ENCODE measurements at places on chromosomes 11 and 22. TPM values are rescaled to one million over a fixed set of nuclear protein-coding genes. Genes with fewer than 3 reads are reported as not detected.

DNA sequence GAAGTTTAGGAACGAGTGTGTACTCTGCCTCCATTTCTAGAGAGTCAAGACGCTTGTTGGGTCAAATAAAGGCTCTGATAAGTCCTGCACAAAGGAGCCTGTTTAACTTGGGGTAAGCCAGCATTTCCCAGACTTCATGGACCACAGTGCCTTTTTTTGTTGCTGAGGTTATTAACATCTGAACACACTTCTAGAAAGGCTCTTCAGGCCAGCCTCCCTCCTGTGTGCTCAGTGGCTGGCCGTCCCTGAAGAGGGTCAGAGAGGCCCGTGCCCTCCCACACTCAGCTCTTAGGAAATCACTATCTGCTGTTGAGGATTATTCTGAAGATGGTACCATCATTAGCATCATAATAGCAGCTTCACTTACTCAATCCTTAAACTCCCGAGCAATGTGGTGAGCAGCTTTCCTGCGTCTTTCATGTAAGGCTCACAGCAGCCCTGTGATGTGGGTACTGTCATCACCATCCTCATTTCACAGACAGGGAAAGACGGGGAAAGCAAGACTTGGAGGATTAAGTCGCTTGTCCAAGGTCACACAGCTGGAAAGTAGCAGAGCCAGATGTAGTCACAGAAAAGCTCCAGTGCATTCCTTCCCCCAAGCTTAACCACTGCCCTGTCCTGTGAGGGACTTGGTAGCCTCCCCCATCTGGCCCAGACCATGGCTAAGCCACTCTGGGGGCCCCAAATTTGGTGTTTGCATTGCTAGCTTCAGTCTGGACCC lies 71.3 kb downstream of the TSPAN18 start:
- no peak for DNase-seq

GRCh38 chr22:31734512-31734911 lies 15.4 kb downstream of the PRR14L start:
- no peak for DNase-seq

DNA sequence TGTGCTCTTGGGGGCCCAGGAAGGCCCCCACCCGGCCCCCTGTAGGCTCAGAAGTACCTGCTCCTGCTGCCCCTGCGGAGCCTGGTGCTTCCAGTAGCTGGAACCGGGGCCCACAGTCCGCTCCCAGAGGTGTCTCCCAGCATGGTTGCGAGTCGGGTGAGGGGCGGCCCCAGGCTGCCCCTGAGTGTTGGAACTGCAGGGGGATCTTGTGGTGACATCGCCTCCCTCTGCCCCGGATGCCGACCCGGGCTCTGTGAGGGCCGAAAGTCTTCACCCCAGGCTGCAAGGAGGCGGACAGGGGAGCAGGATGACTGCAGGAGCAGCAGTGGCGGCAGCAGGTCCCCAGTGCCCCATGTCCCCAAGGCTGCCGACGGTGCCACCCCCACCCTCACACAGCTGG lies 9.5 kb upstream of the PKP3 start:
- DNase-seq: no peak

DNA sequence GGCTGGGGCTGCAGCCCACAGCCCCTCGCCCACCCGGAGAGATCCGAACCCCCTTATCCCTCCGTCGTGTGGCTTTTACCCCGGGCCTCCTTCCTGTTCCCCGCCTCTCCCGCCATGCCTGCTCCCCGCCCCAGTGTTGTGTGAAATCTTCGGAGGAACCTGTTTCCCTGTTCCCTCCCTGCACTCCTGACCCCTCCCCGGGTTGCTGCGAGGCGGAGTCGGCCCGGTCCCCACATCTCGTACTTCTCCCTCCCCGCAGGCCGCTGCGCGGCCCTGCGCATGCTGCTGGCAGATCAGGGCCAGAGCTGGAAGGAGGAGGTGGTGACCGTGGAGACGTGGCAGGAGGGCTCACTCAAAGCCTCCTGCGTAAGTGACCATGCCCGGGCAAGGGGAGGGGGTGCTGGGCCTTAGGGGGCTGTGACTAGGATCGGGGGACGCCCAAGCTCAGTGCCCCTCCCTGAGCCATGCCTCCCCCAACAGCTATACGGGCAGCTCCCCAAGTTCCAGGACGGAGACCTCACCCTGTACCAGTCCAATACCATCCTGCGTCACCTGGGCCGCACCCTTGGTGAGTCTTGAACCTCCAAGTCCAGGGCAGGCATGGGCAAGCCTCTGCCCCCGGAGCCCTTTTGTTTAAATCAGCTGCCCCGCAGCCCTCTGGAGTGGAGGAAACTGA lies 731 bp downstream of the GSTP1 start:
- peak; percentile 80 for DNase-seq

GRCh38 chr11:72950685-72951084 lies 136.5 kb downstream of the ATG16L2 start:
- DNase-seq: no peak

Gene MRGPRX3
- total RNA-seq: not detected

Gene SDHD
- total RNA-seq: 252 TPM

GRCh38 chr11:112882494-112883381 lies 78.5 kb upstream of the NCAM1 start:
- no peak for DNase-seq

Gene MICAL2
- 361 TPM for total RNA-seq

Gene RGL4
- not detected for total RNA-seq

DNA sequence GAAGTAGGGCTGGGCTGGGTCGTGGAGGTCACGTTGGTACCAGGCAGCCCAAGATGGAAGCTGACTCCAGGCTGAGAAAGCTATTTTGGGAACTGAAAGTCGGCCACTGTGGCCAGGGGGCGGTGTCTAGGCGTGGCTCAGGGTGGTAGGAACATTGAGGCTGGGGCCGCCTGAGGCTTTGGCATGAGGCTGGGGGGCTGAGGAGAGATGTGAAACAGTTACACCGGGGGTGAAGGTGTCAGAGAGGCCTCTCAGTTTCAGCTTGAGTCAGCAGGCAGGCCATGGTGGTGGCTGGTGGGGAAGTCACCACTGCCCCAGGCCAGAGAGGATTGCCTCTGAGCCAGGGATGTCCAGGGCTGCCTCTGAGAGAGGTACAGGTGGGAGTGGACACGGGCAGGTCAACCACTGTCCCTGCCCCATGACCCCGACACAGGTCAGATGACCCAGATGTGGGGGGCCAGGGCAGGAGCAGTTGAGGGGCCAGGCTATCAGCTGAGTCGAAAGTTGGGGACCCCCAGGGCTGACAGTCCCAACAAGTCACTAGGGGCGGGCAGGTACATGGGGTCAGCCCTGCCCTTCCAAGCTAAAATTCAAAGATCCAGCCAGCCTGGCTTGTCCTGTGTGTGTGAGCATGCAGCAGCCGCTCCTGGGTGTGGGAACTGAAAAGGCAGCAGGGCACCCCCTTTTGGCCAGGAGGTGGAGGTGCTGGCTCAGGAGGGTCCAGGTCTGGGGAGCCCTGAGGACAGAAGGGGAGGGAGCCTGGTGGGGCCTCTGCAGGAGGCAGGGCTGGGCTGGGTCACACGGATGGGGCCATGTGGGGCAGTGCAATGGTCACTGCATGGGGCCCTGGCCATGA lies 7.2 kb downstream of the KCNK7 start:
- DNase-seq: peak; percentile 74

Gene CSKMT
- total RNA-seq: 14.0 TPM

DNA sequence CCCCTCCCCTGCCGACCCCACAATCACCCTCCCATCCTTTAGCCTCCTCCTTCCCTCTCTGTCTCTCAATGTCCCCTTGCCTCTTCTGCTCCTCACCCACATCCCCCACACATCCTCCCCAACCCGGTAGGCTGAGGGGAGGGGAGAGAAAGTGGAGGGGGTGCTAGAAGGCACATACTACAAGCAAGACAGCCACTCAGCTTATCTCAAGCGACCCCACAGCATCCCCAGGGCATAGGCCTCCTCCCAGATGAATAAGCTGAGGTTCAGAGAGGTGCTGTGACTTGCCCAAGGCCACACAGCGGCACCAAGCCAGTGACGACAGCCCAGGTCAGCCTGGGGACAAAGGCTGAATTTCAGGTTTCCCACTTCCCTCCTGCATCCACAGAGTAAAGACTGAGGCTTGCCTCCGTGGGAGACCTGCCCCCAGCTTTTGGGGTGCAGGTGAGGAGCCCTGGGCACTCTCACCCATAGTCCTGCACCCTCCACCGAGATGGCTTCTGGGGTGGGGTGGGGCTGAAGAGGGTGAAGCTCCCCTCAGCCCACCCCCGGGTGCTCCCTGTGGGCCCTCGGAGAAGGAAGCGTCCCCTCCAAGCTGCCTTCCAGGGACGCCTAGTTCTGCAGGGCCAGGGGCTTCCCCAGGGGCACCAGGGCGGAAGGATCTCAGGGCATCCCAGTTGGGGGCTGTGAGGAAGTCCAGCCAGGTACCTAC lies 511 bp downstream of the RAC2 start:
- no peak for DNase-seq

DNA sequence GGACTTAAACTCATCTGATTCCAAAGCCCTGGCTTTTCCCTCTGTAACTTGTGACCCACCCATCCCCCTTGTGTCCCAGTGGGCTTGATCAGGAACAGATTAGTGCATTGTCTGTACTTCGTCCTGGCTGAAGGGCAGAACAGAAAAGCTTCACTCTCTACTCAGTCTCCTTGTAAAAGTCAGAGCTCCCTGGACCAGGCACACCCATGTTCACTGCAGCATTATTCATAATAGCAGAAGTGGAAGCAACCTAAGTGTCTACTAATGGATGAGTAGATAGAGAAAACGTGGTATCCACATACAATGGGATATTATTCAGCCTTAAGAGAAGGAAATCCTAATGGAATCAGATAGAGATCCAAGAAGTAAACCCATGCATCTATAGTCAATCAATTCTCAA lies 20.7 kb downstream of the DRD2 start:
- no peak for DNase-seq

- no peak for DNase-seq
Observed at GRCh38 chr11:3631331-3631730, 10.5 kb downstream of the ART5 start.

DNA sequence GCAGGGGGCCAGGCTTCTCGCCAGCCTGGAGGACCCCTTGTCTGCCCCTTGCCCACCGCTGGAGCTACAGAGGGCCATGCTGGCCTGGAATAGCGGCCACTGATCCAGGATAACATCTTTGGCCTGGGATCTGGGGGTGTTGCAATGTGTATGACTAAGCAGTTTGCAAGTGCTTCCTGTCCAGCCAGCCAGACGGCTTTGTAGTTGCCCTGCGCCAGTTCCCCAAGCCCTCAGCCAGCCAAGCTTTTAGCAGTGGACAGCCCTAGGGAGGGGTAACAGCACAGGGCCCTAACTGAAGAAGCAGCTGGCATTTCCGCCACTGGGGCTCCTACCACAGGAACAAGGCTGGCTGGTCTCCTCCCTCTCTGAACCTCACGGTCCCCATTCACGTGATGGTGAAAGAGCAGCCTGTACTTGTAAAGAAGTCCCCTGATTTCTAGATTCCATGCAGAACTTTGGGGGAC lies 32.1 kb downstream of the UQCR10 start:
- DNase-seq: peak; percentile 57

Gene GAS2
- total RNA-seq: 2.5 TPM

DNA sequence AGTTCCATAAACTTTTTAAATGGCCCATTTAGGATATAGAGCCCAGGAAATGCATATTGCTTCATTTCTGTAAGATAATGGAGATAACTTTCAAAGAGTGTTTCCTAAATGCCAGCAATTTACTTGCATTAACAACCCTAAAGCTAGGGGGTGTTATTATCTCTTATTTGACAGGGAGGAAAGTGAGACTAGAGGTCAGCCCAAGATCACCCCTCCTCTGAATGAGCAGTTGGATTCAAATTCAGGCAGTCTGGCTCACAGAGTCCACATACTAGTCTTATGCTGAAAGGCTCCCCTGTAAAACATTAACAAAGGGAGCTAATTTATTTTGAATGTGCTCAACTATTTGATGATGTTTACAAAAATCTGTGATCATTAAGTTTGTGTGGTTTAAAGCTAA lies 49.9 kb upstream of the TRIM77 start:
- no peak for DNase-seq

- DNase-seq: no peak
Observed at GRCh38 chr11:133977067-133977677, 20.4 kb upstream of the IGSF9B start.

Gene TTC36
- total RNA-seq: 0.98 TPM

Gene FLRT1
- total RNA-seq: 1.2 TPM

DNA sequence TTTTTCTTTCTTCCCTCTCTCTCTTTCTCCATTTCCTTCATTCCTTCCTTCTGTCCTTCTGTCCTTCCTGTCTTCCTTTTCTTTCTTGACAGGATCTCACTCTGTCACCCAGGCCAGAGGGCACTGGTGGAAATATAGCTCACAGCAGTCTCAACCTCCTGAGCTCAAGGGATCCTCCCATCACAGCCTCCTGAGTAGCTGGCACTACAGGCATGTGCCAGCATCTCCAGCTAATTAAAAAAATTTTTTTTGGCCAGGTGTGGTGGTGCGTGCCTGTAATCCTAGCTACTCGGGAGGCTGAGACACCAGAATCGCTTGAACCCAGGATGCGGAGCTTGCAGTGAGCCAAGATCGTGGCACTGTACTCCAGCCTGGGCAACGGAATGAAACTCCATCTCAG lies 4.8 kb upstream of the DUSP8 start:
- DNase-seq: no peak

GRCh38 chr11:115587718-115588342 lies 83.6 kb upstream of the CADM1 start:
- DNase-seq: no peak

DNA sequence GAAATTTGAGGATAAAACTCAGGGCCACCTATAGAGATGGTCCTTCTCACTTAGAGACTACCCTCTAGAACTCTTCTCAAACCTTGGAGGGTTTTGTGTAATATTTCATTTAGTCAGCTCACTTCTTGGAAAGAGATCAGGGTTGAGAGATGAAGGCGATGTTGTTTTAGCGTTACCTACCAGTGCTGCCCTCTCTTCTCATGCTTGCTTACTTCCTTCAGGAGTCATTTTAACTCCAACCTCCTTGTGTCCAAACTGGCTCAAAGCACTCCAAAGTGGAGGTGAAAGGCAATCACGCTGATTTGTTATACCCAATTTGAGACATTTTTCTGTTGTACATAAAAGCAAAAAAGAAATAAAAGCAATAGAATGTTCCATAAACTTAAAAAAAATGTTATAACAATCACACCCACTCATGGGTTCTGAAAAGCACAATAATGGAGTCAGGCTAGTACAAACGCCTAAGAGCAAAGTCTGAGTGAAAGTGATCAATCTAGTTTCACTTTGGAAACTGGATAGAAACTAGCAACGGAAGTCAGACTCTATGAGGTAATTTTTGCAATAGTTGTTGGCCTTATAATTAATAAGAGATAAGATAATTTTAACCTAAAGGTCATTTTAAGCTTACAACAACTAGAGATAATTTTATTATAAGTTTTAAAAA lies 117.1 kb downstream of the MRTFA start:
- DNase-seq: no peak

Gene CASP12
- 0.34 TPM for total RNA-seq

Gene C11orf42
- not detected for total RNA-seq

- peak; percentile 44 for DNase-seq
Observed at GRCh38 chr11:82864268-82864667, 36.0 kb downstream of the PRCP start.

DNA sequence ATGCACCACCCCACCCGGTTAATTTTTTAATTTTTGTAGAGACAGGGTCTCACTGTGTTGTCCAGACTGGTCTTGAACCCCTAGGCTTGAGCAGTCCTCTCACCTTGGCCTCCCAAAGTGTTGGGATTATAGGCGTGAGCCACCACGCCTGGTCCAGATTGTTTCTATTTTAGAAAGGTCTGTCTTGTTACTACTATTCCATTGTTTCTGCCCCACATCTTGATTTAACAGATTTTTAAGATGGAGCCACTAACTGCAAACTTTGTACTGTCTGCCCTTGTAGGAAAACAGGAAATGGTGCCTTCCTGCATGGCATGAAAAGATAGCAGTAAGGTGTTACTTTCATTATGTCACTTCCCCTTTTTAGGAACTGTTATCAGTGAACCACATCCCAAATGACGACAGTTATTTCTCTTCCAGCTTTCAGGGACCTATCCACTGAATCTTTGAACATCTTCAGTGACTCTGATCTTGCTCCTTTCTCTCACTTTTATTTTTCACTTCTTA lies 23.2 kb downstream of the TAF1D start:
- DNase-seq: no peak

Gene NXPE1
- 225 TPM for total RNA-seq

Measured in left colon (tissue), 2 donors.